ENCODE measurements at places on chromosomes 16 and 17.

- no peak for DNase-seq
Measured at GRCh38 chr16:70574595-70575271, 51.1 kb downstream of the SF3B3 start.

GRCh38 chr17:82092995-82093751, 4.9 kb downstream of the FASN start:
- no peak for DNase-seq

- DNase-seq: no peak
Measured at GRCh38 chr16:47234-47633, 6.2 kb downstream of the POLR3K start.

DNA sequence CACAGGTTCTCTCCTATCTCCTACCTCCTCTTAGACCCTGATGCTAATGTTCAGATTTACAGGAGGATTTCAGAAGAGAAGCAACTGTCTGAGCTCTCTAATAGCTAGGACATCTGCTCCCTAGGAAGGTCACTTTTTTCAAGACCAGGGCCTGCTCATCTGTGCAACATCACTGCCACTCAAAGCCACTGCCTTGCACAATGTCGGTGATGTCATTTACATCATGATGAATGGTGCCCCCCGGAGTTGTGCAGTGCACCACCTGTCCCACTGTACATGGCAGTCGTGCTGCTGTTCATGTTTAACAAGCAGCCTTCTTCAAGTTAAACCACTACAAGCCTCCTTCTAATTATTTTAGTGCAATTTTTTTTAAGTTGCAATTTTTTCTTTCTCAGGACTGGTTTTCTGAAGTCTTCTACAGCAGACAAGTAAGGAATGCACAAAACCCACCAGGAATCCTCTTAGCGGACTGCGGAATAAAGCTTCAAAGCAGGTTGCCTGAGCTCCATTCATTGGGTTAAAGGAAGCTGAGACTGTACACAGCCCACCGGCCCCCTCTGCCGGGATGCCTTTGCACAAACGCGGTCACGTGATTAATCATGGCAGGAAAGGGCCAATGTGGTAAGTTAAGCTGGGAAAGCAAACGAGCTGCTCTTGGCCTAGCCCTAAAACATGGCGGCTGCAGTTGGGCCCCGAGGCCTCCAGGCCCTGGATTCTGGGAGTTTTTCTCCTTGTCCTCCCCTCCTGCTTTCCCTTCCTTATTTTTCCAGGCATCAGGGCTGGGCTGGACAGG, 74.1 kb downstream of the MYH11 start:
- DNase-seq: no peak

- DNase-seq: no peak
Measured at GRCh38 chr16:22400900-22401299, 26.5 kb upstream of the CDR2 start.

- DNase-seq: no peak
Measured at GRCh38 chr17:49699966-49700575, 7.7 kb downstream of the SLC35B1 start.

GRCh38 chr17:1331708-1332107, 52.2 kb downstream of the TRARG1 start:
- DNase-seq: no peak

DNA sequence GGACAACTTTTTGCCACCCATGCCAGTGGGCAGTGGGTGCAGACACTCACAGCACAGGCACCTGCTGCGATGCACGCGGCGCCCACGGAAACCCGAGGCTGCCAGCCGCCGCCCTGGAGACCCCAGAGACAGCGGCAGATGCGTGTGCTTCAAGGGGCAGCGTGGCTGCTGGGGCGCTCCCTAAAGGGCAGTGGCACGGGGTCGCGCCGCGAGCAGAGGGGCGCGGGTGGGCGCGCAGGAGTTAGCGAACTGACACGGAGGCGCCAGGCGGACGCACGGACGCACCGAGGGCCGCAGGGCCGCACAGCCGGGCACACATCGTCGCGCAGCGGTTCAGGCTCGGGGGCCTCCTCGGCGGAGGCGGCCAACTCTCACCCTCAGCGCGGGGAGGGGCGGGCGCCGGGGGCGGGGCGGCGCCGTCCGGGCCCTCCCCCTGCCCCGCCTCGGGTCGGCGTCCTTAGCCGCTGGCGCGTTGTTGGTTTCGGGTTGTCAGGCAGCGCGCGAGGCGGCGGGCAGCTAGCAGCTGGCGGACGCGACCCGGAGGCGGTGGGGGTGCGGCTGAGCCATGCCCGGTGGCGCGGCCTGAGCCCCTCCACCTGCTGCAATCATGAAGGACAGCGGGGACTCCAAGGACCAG, at the start of gene KIF19:
KIF19 (plus strand) TSS at position 484 of the 637 bp plus-strand sequence; CDS start at position 608, 124 bp downstream.
- DNase-seq: no peak

DNA sequence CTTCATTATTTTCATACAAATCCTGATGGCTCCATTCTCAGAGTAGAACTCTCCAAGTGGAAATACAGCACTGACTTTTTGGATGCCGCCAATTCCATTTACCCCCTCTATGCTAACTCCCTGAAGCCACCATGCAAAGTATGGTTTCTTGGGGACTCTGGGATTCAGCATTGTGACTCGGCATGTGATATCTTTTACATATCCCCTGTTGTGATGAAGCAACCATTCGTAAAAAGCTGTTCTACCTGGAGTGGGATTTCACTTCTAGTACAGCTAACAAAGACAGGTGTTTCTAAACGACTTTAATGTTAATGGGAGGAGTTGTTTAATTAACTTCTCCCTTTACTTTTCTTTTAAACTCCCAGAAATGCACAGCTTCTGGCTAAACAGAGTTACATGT, 533.5 kb downstream of the RBFOX1 start:
- no peak for DNase-seq

- no peak for DNase-seq
Measured at GRCh38 chr16:88862968-88863367, 3.5 kb downstream of the PABPN1L start.

GRCh38 chr16:28538733-28539596, at the start of gene NUPR1:
TSS of gene NUPR1 (minus strand) at chr16:28538974. CDS start at chr16:28538907, 67 bp downstream.
- DNase-seq: peak; percentile 99

- DNase-seq: no peak
Measured at GRCh38 chr16:7541026-7541425, 208.4 kb downstream of the RBFOX1 start.

GRCh38 chr17:45339646-45340605, 23.1 kb upstream of the MAP3K14 start:
- DNase-seq: peak; percentile 39

DNA sequence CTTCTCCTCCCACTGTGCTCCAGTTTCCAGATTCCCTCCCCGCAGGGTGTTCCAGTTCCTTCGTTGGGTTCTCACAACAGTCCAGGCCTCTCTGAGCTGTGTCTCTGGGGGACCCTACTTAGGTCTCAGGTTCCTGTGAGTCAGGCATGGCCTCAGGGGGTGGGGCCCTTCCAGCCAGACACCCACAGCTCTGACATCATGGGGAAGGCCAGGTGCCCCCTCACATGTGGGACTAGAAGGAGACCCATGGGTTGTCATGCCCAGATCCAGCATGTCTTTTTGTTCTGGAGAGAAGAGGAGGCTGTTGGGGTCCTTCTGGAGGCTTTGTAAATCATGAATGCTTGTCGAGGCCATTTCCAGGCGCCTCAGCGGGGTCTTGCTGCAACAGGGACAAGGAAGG, 32.0 kb upstream of the NDRG4 start:
- no peak for DNase-seq

- DNase-seq: no peak
Measured at GRCh38 chr17:79214940-79215604, 140.4 kb downstream of the ENGASE start.

GRCh38 chr17:49691677-49692191, 13.8 kb upstream of the SPOP start:
- DNase-seq: no peak

DNA sequence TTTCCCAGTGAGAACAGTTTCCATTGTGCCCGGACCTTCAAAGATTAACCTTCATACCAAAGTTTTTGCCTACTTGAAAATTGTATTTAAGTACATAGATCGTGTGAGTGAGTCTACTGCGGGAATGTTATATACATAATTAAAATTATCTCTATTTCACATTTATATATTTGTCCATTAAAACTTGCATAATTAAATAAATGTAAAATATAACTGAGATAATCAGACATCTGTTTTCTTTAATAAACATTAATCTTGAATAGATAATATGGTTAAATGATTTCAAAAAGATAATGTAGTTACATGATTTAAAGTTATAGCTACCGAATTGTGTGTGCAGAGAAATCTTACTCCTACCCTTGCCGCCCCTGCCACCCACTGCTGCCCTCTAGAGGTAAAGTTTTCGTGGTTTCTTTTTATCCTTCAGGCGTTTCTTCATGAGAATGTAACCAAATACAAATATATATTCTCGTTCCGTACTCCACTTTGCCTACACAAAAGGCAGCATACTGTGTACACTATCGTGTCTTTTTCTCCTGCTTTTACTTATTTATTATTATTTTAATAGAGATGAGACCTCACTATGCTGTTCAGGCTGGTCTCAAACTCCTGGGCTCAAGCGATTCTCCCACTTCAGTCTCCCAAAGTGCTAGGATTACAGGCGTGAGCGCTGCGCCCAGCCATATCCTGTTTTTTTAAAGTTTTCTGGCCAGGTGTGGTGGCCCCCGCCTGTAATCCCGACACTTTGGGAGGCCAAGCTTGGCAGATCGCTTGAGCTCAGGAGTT, 35.6 kb downstream of the RPA1 start:
- peak; percentile 6 for DNase-seq

DNA sequence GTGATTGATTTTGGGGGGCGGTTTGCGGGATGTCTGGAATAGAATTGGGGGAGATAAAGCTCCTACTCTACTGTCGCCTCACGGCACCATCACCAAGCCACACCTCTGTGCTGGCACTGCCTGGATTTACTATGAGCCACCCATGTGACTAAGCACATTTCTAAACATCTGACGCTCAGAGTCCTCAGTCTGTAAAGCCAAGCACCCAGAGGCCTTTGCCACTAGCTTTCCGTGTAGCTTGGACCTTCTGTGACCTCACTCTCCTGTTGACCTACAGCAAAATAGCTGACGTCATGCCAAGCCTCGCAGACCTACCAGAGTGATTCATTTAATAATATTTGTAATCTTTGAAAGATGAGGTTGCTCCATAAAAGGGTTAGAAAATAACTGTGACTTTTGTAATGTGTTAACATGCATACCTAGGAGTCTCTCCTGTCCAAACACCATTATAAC, 38.5 kb upstream of the MYOCD start:
- DNase-seq: peak; percentile 83

DNA sequence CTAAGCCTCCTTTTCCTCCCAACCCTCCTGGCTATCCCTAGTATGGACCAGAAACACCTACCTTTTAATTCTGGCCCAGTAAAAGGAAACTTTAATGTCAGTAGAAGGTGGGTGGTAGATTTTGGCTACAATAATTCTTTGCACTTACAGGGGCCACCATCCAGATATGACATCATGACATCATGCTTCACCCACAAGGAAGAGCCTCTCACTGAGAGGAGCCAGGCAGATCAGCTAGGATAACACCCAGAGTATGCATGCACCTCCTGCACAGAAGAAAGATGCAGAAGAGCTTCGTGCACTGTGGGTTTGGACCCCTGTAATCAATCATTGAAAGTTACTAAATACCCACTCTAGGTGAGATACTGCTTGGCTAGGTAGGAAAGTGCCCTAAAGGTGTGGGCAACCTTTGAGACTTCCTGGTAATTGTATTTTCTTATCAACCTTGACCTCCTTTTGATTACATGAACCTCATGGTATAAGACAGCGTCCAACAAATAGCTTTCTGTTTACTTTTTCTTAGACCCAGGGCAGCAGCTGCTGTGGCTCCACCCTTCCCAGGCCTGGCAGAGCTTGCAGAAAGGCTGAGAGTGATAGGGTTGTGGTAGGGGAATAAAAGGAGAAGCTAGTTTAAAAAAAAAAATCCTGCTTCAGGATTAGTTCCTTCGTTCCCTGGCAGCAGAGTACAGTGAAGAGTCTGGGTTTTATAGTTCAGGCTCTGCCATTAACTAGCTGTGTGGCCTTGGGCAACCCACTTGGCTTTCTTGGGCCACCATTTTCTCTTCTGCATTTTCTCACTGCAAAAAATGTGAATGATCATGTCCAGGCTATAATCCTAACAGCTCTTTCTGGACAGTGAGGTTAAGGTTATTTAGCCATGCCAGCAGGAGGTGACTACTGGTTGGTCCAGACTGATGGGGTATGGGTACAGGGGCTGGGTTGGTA, 6.2 kb downstream of the MAP3K14 start:
- peak; percentile 65 for DNase-seq

DNA sequence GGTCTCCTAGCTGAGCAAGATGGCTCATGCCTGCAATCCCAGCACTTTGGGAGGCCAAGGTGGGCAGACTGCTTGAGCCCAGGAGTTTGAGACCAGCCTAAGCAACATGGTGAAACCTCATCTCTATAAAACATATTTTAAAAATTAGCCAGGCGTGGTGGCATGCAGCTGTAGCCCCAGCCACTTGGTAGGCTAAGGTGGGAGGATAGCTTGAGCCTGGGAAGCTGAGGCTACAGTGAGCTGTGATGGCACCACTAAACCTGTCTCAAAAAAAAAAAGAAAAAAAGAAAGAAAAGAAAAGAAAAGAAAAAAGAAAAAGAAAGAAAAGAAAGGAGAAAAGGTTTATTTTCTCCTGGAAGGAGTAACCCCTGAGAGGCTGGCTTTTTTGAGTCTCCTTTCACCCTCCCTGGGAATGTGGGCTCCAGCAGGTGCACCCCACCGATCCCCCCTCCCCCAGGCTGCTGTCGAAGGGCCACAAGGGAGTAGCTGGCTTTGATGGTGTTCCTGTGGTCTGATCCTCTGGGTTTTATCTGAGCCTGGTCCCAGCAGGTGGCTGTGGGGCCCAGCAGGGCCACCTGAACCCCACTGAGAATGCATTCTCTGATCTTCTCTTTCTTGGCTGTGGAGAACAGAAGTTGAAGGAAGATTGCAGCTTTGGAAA, 29.9 kb upstream of the TNRC6C start:
- DNase-seq: no peak

GRCh38 chr17:30021708-30022317, 80.4 kb downstream of the EFCAB5 start:
- peak; percentile 24 for DNase-seq

DNA sequence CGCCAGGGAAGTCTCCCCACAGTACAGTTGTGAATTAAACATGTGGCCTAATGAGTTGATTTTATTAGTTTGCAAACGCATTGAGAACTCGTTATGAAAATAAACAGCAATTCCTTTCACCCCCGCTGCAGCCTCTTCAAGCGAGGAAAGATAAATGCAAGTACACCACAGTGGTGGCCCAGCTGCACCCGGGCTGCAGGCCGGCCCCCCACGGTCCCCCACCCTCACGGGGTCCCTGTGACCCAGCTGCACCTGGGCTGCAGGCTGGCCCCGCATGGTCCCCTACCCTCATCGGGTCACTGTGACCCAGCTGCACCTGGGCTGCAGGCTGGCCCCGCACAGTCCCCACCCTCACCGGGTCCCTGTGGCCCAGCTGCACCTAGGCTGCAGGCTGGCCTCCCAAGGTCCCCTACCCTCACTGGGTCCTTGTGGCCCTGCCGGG, 32.2 kb downstream of the SDK2 start:
- DNase-seq: no peak

GRCh38 chr17:80726558-80727408, 182.1 kb downstream of the RPTOR start:
- no peak for DNase-seq

- DNase-seq: no peak
Measured at GRCh38 chr16:27214084-27214961, 11.0 kb downstream of the KDM8 start.
